Stimulated activated naive CD8-positive, alpha-beta T cell treated with anti-CD3 and anti-CD28 coated beads, Interleukin-15, Interleukin-2, amounts not matched to agents 100 U/mL and 50 U/mL, for 24 hours (primary cell): ENCODE measurements at places on chromosomes 12 and 14.
A peak's percentile ranks its signal among the peaks of the same experiment; 100 is the strongest.

- no peak for DNase-seq
Measured at GRCh38 chr12:100851637-100852036, 57.1 kb downstream of the ANO4 start.

DNA sequence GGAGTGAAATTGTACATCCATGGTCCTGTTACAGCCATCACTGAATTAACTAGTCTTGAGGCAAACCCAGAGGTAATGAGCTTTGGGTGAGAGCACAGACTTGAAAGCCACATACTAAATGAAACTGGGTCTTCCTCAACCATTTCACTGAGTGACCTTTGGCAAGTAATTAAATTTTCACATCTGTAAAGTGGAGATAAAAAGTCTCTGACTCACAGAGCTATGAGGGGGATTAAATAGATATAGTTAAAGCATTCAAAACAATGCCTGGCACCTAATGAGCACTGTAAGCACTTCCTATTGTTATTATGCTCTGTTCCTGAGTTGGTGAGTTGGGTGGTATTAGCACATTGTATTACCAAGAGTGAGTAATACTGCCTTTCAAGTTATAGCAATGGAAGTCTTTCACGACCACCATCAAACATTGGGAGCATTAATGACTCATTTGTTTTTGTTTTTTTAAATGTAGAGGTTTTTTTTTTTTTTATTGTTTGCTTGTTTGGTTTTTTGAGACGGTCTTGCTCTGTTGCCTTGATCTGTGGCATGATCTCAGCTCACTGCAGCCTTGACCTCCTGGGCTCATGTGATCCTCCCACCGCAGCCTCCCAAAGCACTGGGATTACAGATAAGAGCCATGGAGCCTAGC is 12.5 kb upstream of the STRN3 start:
- no peak for DNase-seq

- DNase-seq: no peak
Measured at GRCh38 chr12:11433664-11434063, 38.3 kb upstream of the PRB2 start.

DNA sequence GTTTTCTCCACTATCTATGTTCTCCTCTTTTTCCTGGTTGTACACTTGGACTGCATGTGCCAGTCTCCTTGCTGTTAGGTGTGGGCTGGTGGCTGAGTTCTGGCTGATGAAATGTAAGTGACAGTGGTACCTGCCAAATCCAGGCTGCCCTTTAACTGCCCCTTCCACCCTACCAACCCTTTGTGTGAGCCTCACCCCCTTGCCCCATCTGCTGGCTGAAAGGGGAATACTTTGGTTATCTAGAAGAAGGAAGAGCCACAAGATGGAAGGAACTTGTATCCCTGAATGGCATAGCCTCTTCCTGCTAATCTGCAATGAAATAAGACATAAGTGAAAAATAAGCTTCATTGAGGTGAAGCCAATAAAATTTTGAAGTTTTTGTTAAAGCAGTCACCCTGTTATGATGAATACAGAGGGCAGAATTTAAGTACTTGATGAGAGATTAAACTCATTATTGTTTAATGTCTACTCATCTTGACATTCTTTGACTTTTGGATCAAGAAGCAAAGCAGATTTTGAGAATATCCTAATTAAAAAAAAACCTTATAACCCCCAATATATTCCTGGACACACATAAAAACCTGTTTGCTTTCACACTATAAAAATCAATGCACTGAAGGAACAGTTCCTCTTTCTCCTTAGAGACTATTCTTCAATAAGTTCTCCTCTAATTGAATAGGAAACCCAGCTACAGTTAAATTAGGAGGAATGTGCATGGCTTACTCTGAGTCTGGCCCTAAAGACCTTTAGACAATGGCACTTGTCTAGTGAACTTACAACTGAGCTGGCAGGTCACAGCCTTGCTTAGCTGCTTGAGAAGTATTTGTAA is 262.6 kb upstream of the BTG1 start:
- DNase-seq: peak; percentile 67

DNA sequence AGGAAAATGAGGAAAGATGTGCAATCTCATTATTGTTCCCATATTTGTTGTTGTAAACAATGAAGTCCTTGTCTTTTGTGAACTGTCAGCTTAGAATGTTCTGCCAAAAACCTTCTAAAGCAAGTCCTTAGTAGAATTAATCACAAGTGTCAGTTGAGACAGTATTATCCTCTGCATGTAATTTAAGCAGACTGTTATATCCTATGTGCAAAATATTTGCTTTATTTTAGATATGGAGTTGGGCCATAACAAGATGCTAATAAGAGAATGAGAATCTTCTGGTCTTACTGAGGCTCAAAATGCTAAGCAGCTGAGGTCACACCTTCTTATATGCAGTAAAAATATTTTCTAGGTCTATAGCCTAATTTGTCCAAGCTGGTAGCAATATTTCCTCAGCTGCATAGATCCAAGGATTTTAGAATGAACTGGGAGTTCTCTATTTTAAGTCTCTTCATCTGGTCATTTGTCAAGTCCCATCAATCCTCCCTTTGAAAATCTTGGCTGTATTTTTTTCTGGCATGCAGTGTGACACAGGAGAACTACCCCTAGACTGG is 222.3 kb upstream of the NAV3 start:
- DNase-seq: no peak

GRCh38 chr12:132657004-132657727 is 30.0 kb downstream of the POLE start:
- DNase-seq: no peak

GRCh38 chr14:69226178-69226577 is 33.8 kb upstream of the GALNT16 start:
- DNase-seq: no peak

GRCh38 chr14:65045709-65046108 is 56.6 kb downstream of the MAX start:
- DNase-seq: no peak

DNA sequence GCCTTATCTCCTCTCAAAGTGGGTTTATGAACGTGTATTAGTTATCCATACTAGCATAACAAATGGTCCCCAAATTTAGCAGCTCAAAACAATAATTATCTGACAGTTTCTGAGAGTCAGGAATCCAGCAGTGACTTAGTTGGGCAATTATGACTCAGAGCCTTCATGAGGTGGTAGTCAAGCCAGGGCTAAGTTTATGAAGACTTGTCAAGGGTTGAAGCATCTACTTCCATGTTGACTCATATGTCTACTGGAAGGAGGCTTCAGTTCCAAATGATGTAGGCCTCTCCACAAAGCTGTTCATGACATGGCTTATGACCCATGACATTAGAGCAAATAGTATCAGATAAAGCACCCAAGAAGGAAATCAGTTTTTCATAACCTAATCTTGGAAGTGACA is 73.2 kb downstream of the IPO8 start:
- DNase-seq: no peak

- DNase-seq: no peak
Measured at GRCh38 chr14:59018978-59019377, 169.5 kb upstream of the DAAM1 start.

- no peak for DNase-seq
Measured at GRCh38 chr14:68886109-68886434, 93.0 kb downstream of the ACTN1 start.

DNA sequence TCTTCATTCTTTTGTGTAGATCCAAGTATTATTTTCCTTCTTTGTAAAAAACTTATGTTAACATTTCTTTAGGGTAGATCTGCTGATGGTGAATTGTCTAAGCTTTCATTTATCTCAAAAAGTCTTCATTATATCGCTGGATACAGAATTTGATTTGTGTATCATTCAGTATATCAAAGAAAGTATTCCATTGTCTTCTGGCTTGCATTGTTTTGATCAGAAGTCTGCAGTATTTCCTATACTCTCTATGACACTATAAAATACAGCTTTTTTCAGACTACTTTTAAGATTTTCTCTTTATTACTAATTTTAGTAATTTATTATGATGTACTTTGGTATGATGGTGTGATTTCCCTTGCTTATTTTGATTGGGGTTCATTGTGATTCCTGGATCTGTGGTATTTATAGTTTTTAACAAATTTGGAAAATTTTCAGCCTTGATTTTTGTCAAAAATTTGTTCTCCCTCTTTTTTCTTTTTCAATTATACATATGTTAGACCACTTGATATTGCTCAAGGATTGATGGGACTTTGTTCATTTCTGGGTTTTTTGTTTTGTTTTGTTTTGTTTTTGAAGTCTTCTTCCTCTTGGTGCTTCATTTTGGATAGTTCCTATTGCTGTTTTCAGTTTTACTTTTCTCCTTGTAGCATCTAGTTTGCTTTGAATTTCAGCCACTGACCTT is 176.5 kb downstream of the ZFP36L1 start:
- no peak for DNase-seq

DNA sequence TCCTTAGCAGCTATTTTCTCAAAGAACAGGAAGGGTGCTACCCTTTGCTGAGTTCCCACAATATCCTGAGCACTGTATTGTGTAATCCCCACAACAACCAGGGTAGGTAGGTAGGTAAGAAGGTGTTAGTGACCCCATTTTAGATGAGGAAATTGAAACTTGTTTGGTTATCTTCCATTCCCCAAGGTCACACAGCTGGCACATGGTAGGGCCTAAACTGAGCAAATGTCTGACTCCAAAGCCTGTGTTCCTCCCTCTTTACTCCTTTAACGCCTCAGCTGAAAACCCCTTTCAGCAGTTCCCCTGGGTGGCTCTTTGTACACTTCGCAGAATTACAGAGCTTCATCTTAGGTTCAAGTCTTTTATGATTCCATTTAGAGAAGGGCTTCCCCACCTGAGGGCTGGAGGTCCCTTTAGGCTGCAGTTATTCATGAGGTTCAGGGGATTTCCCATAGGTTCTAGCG is 26.5 kb upstream of the RIC8B start:
- no peak for DNase-seq

DNA sequence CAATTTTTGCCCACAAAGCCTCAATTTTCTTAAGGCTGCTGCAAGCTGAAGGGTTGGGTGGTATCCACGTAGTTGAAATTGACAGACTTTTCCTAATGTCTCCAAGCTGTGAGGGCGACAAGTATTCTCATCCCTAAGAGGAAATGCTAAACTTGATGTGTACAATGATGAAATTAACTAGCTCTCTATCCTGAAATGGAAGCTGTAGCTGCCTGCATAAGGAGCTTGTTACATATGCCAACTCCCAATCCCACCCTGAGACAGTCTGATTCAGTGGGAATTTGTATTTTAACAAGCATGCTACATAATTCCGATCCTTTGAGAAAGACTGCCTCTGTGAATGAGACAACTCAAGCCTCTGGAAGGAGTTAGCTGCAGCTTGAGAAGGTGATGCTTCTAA is 45.7 kb upstream of the MDM1 start:
- no peak for DNase-seq

DNA sequence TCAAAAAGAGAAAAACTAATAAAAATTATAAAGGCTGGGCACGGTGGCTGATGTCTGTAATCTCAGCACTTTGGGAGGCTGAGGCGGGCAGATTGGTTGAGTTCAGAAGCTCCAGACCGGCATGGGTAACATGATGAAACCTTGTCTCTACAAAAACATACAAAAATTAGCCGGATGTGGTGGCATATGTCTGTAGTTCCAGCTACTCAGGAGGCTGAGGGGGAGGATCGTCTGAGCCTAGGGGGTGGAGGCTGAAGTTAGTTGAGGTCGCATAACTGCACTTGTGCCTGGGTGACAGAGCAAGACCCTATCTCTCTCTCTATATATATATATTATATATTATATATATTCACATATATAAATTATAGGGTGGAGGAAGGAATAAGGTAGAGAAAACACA is 32.5 kb upstream of the ANO2 start:
- DNase-seq: no peak

GRCh38 chr12:47885012-47885501 is 19.7 kb downstream of the VDR start:
- peak; percentile 89 for DNase-seq

DNA sequence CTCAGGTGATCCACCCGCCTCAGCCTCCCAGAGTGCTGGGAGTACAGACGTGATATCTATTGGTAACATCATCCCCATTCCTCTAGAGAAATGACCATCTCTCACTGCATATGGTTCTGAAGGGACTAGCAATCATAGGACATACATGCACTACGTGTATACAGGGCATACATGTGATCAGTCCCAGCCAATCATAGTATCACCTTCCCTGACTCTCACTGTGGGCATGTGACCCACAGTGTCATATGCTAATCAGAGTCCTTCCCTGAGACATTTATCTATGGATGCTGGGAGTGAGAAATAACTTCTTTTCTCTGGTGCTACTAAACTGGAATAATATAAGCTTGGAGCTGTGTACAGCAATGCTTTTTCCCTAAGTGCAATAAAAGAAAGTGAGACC is 12.1 kb upstream of the FBXW8 start:
- no peak for DNase-seq

DNA sequence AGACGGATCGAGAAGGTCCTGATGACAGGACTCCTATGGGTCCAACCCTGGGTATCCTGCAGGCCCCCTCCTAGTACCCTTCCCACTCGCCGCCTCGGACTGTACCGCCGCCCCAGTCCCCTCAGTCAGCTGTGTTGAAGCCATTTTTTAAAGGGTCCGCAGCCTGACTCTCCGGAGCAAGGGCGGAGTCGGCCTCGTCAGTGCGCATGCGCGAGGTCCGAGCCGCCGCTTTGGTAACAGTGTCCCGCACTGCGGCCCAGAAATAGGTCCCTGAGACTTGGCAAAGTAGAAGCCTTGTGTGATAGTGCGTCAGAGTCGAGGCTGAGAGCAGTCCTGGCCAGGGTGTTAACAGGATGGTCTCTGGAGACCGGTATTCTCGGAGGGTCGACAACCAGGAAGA is 769.0 kb upstream of the ALG10B start:
- no peak for DNase-seq

DNA sequence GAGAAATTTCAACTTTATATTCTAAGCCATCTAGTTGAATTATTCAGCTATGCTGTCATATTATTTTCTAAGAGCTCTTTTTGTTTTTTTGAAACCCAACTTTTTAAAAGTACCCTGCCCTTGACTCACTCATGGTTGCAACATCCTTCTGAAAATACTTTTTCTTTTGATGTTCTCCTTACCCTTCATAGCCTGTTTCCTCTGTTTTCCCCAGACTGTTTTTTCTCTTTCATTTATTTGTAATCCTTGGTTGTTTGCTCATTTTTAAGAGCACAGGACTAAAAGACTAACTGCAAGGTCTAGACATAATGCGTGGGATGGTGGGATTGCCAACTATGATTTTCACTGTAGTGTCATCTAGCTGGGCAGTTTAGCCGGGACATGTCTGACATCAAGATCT is 21.2 kb upstream of the CDKL1 start:
- no peak for DNase-seq

GRCh38 chr12:114415525-114415868 is 9.6 kb upstream of the TBX5 start:
- DNase-seq: no peak

DNA sequence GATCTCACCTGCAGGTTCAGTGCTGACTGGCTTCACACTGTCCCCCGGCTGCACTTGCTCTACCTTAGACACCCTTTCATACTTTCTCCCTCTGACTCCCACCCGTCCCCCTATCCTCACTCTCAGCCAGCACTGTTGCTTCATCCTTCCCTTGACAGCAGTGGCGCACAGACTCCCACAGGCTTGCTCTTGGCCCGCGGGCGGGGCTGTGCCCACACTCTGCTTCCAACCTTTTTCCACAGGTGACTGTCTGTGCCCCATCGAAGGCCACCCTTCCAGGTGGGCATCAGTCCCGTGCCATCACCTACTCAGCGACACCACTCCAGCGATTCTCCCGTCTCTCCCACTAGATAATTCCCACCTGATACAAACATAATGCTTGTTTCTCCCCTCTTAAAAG is 1.0 kb upstream of the RPS6KL1 start:
- no peak for DNase-seq

GRCh38 chr12:3431686-3432085 is 59.3 kb upstream of the PRMT8 start:
- DNase-seq: no peak
